ENCODE measurements at places on chromosomes 5 and 9. TPM values are rescaled to one million over a fixed set of nuclear protein-coding genes. Genes with fewer than 3 reads are reported as not detected.
A peak's percentile ranks its signal among the peaks of the same experiment; 100 is the strongest.

GRCh38 chr9:20683351-20684034 lies 566 bp upstream of the FOCAD start:
- DNase-seq = peak; percentile 82

- no peak for DNase-seq
Measured at GRCh38 chr5:159095151-159095721, 4.5 kb downstream of the EBF1 start.

DNA sequence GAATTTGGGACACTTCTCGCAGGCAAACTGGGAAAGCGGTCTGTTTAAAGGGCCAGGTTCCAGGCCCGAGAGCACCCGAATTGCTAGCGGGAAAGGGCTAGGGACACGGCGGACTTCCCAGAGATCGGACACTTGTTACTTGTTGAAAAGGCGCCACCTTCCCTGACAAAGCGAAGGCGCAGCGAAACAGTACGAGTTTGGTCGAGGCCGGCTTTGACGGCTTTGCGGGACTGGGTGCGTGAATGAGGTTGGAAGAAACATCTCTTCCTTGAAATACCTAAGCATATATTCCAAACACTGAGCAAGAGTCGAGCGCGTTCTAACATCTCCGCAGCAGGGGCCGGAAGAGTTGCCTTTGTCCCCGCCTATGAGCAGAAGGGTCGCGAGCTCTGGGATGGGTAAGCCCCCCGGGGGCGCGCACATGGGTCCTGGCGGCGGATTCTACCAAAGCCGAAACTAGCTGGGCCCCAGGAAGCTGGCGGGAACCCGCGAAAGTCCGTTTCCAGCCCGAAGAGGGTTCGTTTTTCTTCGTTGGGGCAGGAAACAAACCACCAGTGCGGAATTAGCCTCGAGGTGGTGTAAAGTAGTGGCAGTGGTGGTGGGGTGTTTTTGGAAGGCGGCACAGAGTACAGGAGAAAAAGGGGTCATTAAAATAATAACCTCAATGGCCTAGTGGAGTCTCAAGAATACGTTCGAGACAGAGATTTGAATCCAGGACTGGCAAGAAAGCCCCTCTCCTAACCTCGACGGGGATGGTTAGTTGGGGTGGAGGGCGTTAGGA lies 1.5 kb downstream of the GDNF start:
- peak; percentile 22 for DNase-seq

The ETF1 gene
- 103 TPM for total RNA-seq

The PCDHB5 gene
- total RNA-seq = 0.28 TPM

The SPATA6L gene
- total RNA-seq = 1.5 TPM
